Activated T-helper 1 cell treated with anti-CD3 and anti-CD28 coated beads, Interleukin-2, amount 50 U/mL, for 16 hours (primary cell): ENCODE measurements at places on chromosomes 5 and 9.

- no peak for DNase-seq
Measured at GRCh38 chr5:169804861-169805260, 167.8 kb downstream of the DOCK2 start.

- DNase-seq = no peak
Measured at GRCh38 chr9:25010027-25010662, 464.4 kb upstream of the IZUMO3 start.

DNA sequence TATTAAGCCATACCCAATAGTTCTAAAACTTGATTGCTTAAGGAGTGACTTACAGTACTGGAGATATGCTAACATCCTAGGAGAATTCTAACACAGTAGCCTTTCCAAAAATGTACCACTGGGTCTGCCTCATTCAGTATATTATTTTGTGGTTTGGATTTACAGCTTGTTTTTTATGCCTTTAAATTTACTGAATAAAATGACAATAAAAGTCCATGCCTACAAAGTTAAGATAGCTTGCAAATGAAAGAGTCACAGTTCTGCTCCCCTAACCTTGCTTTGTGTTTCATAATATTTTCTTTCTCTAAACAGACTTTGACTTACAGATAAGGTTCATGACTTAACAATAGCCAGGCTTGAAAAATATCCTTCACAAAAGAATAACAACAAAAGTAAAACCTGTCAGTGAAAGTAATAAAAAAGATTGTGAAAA is 951.1 kb upstream of the NUDT12 start:
- DNase-seq = no peak

DNA sequence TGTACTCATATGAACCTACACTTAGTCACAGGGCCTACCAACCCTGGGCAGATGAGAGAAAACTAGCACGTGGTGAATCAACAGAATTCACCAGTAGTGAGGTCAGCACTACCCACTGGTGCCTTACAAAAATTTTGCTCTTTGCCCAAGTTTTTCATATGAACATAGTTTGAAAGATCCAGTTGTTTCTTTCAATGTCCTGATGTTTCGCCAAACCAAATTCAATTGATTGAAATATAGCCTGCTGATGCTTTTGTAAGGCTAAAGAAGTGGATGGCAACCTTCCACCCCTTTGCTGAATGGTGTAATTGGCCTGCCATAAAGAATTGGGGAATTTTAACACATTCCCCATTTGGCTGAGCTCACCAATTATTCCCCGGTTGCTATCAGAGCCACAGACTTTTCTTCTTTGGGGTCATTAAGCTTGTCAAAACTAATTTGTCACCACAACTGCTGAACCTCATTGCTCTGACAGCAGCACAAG is 339.2 kb downstream of the GLIS3 start:
- DNase-seq = no peak

- no peak for DNase-seq
Measured at GRCh38 chr5:161547738-161548486, 1.4 kb upstream of the GABRB2 start.
